ENCODE measurements at places on chromosomes 4 and X.

DNA sequence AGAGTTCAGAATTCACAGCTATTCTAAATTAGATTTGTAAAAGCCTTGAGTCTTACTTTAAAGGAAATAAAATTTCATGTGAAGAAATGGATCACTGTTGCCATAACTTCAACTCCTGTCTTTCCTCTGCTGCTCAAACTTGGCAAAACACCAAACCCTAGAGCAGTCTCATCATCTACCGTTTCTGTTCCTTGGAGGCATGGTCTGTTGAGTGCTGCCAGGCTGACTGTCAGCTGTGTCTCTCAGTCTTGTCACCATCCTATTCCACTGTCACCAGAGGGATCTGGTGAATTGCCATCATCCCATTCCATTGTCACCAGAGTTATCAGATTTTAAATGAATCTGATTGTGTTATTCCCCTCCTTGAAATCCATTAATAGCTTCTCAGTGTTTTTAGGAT, 55.6 kb downstream of the STIM2 start:
- DNase-seq: no peak

DNA sequence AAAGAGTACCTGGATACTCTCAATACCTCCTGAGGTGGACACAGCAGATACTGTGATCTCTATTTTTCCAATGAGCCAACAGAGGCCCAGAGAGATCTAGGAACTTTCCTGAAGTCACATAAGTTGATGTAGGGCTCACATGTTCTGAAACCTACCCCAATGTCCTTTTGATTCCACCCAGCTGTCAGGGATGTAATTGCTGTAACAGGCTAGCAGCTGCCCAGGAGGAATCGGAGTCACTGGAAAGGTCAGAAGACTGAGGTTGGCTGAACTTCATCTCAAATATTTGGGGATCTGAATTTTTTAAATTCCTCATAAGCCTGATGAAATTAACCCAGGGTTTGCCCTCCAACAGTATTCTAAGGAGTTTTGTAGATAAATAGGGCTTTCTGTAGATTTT, 52.5 kb upstream of the PROM1 start:
- no peak for DNase-seq

DNA sequence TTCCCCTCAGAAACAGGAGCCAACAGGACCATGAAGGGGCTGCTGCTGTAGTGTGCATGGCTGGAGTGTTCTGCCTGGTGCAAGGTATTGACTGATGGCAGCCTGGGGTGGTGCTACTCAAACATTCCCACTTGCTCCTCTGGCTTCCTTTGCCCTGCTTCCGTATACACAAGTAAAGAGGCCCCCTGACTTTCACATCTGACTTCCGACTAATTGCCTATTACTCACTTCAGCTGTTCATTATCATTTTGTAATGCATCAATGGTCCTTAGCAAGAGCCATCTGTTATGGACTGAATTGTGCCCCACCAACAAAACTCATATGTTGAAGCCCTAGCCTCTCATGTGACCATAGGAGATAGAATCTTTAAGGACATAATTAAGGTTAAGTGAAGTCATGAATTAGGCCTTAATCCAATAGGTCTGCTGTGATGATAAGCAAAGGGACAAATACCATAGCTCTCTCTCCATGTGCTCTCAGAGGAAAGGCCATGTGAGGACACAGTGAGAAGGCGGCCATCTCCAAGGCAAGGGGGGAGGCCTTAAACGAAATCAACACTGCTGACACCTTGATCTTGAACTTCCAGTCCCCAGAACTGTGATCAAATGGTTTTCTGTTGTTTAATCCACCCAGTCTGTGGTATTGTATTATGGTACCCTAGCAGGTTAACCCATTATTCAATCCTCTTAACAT, 122.5 kb upstream of the CLNK start:
- no peak for DNase-seq

GRCh38 chrX:11628399-11628798, 37.3 kb downstream of the ARHGAP6 start:
- no peak for DNase-seq

GRCh38 chrX:65707151-65707550, 39.7 kb downstream of the MSN start:
- DNase-seq: no peak

DNA sequence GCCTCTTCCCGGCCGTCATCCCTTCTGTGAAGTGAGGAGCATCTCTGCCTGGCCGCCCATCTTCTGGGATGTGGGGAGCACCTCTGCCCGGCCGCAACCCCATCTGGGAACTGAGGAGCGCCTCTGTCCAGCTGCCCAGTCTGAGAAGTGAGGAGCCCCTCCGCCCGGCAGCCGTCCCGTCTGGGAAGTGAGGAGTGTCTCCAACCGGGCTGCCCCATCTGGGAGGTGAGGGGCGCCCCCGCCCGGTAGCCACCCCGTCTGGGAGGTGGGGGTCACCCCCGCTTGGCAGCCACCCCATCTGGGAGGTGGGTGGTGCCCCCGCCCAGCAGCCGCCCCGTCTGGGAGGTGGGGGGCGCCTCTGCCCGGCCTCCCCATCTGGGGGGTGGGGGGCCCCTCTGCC, 142.3 kb downstream of the LAS1L start:
- DNase-seq: no peak

DNA sequence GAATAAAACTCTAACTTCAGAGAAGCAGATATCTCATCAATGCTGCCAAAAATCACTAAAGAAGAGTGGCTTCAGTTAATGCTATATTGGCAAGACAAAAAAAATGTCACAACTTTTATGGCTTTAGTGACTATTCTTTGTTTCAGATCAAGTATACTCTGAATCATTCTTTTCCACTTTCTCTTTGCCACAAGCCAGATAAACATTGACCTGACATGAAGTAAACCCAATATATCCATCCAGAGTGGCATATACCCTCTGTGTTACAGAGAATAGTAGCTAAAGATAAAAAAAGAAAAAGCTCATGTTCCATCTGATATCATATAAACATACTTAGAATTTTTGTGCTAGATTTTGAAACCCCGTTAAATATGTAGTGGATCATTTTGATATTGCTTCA, 206.7 kb upstream of the CNKSR2 start:
- no peak for DNase-seq

- DNase-seq: no peak
These were observed 2.2 kb upstream of the FBXL5 start for GRCh38 chr4:15657366-15657765.

DNA sequence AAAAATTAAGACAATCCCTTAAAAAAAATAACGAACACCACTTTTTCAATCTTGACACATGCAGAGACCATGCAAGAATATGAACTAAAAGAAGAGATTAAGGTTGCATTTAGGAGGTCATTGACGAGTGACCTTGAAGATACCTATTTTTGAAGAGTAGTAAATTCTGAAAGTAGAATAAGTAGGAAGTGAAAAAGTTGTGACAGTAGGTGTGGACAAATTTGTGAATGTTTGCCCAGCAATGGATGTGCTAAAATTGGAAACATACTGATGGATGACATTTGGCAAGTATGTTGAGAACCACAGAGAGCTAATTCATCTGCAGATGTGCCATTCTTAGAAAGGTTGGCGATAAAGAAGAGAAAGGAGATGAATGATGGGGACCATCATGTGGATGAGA, 213.7 kb upstream of the VCX3A start:
- no peak for DNase-seq

GRCh38 chr4:176287546-176287945, 18.5 kb upstream of the ASB5 start:
- no peak for DNase-seq

DNA sequence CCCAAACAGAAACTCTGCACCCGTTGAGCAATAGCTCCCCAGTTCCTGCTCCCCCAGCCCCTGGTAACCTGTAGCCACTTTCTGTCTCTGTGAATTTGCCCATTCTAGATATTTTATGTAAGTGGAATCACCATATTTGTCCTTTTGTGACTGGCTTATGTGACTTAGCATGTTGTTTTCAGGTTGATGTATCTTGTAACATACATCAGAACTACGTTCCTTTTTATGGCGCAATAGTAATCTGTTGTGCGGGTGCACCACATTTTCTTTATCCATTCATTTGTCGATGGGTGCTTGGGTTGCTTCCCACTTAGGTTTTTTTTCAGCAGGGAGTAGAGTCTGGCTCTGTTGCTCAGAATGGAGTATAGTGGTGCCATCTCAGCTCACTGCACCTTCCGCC, 6.6 kb upstream of the PDZD4 start:
- DNase-seq: no peak

GRCh38 chr4:6230502-6230785, 30.1 kb upstream of the JAKMIP1 start:
- DNase-seq: no peak

DNA sequence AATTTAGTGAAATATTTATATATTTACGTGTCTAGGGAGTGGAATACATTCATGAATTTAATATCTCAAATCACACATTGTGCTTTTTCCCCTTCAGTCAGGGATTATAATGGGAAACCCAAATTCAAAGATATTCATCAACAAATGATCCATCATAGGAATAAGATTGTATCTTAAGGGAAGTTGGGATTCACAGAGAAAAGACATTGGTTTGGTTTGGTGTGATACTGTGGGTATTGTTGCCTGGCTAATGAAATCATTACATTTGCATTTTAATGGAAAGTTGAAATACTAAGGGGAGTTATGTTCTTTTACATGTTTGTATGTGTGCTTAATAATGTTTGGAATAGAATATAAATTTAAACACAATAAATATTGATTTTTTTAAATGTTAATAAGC, 1.7 kb downstream of the TET2 start:
- DNase-seq: no peak

DNA sequence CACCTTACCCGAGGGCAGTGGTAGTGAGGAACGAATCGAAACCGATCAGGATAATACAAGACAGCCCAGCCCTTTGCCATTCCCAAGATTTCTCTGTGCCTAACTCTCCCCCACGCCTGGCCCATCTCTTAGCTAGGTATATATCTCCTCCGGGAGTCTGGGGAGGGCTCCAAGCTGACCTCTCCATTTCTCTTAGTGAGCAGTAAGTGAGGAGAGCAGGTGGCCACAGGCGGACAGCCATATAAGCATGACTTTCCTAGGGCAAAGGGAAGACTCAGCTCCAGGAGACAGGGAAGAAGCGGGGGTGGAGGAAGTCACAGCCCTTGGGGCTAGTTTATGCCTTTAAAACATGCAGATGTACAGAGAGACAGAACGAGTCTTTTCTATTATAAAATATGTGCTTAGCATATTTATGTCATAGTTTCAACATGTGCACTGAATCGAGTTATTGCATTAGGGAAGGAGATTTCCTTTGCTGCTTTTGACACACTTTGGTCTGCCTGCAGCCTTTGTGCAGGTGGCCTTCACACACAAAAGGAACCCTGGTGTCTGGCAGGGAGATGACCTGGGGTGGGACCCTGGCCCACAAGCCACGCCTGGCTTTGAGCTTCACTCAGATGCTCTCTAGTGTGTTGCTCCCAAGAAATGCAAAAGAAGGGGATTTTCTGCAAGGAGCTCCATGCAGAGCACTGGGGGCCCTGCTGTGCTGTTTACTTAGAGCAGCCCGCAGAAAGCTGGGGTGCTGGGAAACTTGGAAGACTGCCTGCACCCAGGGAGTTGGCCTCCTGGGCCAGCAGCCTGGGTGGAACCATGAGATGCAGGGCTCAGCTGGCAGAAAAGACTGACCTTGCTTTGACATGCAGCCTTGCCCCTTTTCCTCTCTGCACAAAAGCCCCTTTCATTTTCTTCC, 613.3 kb downstream of the BCOR start:
- DNase-seq: no peak

GRCh38 chrX:15492469-15492868, 664 bp downstream of the PIR start:
- DNase-seq: no peak

GRCh38 chr4:182113779-182114178, 129.4 kb upstream of the TENM3 start:
- DNase-seq: no peak

GRCh38 chr4:25937801-25938200, 23.8 kb downstream of the SMIM20 start:
- no peak for DNase-seq

DNA sequence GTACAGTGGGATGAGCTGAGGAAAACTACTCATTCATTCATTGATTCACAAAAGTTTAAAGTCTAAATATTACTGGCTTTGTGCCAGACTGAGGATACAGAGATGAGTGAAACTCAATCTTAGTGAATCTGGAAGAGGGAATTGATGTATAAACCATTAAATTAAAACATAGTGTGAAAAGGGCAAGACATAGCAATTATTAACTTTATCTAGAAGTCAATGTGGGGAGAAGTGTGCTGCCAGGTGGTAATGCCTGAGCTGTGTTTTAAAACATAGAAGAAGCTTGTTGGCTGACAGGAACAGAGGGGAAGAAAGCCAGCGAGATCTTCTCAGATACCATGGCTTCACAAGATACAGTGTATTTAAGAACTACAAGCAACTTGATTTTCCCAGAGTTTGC, 153.4 kb downstream of the BMPR1B start:
- no peak for DNase-seq

GRCh38 chr4:155445306-155445705, 68.5 kb upstream of the MAP9 start:
- no peak for DNase-seq

DNA sequence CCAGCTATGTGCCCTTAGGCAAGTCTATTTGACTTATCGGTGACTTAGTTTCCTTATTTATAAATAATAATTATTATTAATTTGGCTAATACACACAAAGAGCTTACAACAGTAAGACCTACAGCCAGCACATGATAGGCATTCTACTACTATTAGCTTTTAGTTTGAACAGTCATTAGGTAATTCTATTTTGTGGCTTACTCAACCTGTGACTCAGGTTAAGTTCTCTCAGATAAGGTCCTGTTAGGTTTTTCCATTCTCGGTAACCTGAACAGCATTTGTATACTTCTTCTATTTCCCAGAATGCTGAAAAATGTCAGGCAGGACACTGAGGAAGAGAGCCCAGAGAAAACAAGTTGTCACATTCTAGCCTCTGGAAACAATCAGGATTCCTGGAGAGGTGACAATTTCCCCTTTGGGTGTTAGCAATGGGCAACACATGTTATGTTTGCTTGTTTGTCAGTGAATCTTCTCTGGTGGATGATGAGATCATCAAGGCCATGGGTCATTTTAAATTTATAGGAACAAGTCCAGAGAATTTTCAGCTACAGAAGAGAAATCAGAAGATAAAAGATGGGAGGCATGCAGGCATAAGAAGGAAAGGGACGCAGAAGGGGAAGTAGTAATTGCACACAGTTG, 2144.7 kb downstream of the PCDH7 start:
- DNase-seq: no peak

GRCh38 chr4:128359422-128359821, 71.8 kb upstream of the PGRMC2 start:
- DNase-seq: no peak
